HCT116 (cell line): ENCODE measurements at places on chromosomes 4 and X.

DNA sequence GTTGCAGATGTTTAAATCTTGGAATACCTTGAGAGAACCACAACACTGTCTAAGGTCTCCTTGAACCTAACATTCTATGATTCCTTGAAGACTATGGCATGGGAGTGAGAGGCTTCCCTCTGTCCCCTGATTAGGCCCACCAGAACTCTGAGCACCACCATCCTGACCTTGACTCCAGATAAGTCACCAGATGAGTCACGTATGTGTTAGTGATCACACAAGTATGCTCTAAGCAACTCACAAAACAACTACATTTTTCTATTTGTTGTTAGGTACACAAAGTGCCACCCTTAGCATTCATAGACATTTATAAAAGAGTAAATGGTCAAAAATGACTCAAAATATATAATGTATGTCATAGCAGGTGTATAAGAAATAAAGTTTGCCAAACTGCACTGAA lies 252.9 kb upstream of the CXXC4 start:
- DNase-seq: peak; percentile 34

- DNase-seq: no peak
These were observed 28.3 kb upstream of the ALG13 start for GRCh38 chrX:111652719-111653118.

GRCh38 chr4:88584471-88584900 lies 7.8 kb upstream of the HERC3 start:
- DNase-seq: no peak

GRCh38 chr4:178316211-178316610 lies 874.0 kb upstream of the AGA start:
- no peak for DNase-seq

GRCh38 chr4:167475951-167476350 lies 241.7 kb upstream of the SPOCK3 start:
- DNase-seq: no peak

GRCh38 chr4:119337010-119337409 lies 15.1 kb upstream of the FABP2 start:
- no peak for DNase-seq

DNA sequence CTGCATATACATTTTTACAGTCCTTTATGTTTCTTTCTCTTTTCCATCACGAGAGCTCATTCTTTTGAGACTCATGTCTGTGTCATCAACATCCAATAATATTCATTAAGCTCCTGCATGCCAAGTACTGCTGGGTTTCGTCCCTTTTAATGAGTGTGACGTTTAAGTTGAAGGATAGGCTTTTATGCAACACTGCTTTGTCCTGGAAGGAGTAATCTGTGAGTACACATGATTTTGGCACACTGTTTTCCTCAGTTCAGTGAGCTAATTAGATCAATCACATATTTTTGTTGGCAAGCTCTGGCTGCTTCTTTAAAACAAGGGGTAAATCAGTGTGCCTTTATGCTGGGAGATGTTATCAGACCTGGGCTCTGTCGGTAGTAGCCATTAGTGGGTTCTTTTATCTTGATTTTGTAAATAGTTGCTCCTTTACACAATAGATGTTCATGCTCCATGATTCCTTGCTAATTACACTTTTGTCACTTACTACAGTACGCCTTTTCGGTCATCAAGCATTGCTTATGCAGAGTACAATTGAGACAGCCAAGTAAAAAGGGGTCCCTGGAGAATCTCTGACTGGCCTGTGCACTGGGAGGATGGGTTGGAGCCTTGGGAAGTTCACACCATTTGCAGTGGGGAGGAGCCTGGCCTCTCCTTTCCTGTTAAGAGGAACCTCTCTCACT lies 132.6 kb downstream of the FHIP1A start:
- peak; percentile 21 for DNase-seq

DNA sequence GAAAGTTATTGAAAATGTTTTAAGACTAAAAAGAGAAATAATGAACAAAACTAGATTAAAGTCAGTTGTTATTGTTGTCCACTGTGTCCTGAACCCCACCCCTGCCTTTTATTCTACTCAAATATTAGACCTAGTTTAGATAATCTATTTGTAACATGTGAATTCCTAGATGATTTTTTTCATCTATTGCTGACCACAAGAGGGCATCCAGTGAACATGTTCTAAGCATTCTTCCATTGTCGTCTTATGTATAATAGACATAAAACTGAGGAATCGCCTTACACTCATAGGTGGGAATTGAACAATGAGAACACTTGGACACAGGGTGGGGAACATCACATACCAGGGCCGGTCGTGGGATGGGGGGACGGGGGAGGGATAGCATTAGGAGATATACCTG lies 36.4 kb upstream of the HPRT1 start:
- DNase-seq: no peak

DNA sequence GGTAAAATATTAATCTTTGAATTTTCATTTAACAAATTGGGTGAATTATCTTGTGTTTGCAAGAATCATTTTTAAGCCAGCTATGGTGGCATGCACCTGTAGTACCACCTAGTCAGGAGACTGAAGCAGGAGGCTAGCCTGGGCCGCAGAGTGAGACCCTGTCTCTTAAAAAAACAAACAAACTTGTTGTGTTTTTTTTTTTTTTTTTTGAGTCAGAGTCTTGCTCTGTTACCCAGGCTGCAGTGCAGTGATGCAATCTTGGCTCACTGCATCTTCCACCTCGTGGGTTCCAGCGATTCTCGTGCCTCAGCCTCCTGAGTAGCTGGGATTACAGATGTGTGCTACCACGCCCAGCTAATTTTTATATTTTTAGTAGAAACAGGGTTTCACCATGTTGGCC lies 2.2 kb downstream of the TXLNG start:
- no peak for DNase-seq

DNA sequence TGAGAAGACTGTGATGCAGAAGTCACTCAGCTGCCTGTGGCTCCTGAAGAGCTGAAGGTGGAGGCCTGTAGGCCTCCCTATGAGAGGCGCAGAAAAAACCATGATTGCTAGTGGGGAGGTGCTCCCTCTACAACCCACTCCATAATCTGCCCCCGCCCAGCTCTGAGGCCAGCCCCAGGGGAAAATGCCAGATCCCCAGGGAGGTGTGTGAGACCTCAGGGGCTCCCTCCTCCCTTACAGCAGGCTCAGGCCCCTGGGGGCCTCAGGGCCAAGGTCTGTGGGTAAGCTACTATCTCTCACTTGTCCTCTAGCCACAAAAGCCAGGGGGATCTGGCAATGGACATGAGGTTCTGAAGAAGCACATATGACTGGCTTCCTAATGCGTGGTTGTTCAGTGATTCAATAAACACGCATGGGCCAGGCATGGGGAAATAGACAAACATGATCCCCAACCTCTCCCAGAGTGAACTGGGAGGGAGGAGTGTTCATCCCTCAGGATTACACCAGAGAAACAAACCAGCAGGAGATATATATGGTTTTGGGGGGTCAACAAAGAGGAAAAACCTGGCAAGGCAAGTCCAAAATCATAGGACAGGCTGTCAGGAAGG lies 51.0 kb upstream of the MTM1 start:
- no peak for DNase-seq

DNA sequence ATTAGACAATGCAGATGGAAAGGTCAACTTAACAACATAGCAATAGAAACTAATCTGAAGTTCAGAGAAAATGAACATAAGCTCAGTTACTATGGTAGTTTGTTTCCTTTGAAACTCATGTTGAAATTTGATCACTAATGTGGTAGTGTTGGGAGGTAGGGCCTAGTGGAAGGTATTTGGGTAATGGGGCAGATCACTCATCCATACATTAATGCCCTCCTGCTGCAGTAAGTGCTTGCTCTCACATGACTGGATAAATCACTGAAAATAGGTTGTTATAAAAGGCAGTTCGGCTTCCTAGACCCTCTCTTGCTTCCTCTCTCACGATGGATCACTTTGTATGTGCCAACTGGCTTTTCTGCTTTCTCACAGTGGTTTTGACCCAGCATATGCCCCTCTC lies 567.4 kb upstream of the GALNT7 start:
- no peak for DNase-seq

DNA sequence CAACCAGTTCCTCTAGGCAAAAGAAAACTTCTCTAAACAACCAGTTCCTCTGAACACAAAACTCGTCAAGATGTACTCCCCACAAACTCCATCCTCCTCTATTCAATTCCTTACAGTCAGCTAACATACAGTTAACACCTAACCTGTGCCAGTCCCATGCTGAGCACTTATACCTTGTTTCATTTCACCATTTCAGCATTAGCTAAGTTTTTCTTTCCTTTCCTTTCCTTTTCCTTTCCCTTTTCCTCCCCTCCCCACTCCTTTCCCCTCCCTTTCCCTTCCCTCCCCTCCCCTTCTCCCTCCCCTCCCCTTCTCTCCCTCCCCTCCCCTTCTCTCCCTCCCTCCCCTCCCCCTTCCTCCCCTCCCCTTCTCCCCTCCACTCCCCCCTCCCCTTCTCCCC lies 13.1 kb downstream of the HERC6 start:
- no peak for DNase-seq

GRCh38 chr4:87532109-87532508 lies 2.9 kb upstream of the SPARCL1 start:
- no peak for DNase-seq

- DNase-seq: no peak
These were observed 37.5 kb downstream of the HERC3 start for GRCh38 chr4:88629826-88630225.

GRCh38 chrX:150848914-150849365 lies 49.5 kb downstream of the CD99L2 start:
- DNase-seq: no peak

- no peak for DNase-seq
These were observed 112.2 kb downstream of the AGTR2 start for GRCh38 chrX:116282751-116283150.

DNA sequence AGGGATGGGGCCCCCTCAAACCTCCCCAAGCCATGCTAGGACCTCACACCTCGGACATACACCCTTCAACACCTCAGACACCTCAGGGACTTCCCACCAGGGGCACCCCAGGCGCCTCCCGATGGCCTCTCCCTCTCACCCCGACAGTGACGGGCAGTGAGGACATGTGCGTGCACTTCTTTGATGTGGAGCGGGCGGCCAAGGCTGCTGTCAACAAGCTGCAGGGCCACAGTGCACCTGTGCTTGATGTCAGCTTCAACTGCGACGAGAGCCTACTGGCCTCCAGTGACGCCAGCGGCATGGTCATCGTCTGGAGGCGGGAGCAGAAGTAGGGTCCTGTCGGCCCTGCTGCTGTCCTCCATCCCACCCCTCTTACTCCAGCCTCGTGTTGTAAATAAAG lies 7.4 kb downstream of the WDR13 start:
- no peak for DNase-seq

- DNase-seq: no peak
These were observed 25.8 kb downstream of the CRMP1 start for GRCh38 chr4:5866841-5867813.

GRCh38 chr4:24765376-24765988 lies 29.9 kb upstream of the SOD3 start:
- no peak for DNase-seq

GRCh38 chrX:13014111-13015096 lies 30.0 kb downstream of the FAM9C start:
- DNase-seq: no peak
